Iris pigment epithelial cell (primary cell): ENCODE measurements at places on chromosomes 3 and 15.

- DNase-seq = no peak
Measured at GRCh38 chr3:53503195-53503594, 8.8 kb downstream of the CACNA1D start.

- no peak for DNase-seq
Measured at GRCh38 chr3:134368751-134369105, 5.5 kb downstream of the AMOTL2 start.

- DNase-seq = no peak
Measured at GRCh38 chr3:124862006-124862405, 25.2 kb downstream of the ITGB5 start.

DNA sequence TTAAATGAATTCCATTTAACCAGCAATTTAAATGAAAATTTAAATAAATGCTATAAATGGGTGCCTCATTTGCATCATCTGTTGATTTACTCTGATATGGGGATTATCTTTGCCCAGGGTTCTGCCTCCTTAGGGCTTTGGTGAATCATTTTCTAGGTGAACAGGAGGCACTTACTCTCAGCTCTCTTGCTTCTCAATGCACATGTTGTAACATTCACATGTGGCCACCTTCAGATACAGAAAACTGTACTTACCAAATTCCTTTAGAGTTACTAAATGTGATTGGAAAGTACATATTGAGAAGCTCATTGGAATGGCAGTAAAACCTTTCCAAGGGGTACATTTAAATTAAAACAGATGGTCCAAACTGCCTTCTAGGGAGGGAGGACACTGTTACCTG lies 20.8 kb downstream of the GADL1 start:
- peak; percentile 5 for DNase-seq

DNA sequence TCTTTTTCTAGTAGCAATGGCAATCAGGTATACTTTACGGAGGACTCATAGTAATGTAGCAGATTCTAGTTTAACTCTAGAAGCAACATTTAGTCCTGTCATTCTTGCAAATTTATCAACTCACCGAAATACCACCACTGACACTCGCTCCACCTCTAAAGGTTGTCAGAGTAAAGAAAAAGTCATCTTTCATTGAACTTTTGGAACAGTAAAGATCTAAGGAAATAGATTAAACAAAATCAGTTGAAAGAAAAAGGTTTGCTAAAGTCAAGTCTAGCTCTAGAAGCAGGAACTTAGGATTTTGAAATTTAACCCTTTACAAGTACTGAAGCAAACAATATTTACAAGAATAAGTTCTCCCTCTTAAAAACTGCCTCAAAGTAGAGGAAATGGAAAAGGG lies 8.7 kb downstream of the ATP8B4 start:
- no peak for DNase-seq

DNA sequence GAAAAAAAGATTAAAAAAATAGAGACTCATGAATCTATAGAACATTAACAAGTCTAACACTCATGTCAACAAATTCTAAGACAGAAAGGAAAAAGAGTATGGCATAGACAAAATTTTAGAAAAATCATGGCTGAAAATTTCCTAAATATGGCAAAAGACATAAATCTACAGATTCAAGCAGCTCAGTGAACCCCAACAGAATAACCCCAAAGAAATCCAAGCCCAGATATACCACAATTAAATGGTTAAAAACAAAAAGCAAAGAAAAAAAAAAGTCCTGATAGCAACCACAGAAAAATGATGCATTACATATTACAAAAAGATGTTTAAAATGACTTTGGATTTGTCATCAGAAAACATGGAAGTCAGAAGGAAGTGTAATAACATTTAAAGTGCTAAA lies 75.6 kb downstream of the AQR start:
- no peak for DNase-seq

- DNase-seq = no peak
Measured at GRCh38 chr3:48555231-48555948, 1.2 kb downstream of the PFKFB4 start.

DNA sequence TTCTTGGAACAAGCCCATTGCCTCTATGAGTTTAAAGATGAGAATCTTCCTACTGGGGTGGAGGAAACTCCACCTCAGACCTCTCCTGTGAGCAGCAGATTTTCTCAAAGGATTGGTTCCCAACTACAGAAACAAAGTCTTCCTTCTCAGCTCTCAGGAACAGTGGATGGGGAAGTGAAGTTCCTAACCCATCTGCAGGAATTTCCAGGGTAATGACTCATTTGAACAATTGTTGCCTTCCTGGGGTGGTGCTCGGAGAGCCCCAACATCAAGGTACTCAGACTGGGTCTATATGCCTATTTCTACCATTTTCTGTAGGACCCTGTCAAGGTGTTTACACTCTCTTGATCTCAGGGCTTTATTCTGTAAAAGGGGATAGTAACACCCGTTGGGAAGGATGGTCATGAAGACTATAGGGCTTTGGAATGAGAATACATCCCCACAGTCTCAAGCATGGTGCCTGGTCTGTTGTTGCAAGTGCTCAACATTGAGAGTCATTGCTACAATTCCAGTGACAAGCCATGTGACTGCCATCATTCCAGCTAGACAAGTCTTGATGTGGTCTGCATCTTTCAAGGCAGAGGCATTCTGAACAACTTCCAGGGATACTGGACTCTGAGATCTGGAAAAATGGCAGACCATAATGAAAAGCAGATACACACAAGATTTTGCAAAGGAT lies 33.0 kb downstream of the TRIM42 start:
- DNase-seq = no peak

- no peak for DNase-seq
Measured at GRCh38 chr3:33016846-33017405, 65.5 kb downstream of the CCR4 start.

GRCh38 chr3:113124256-113124830 lies 87.0 kb upstream of the BOC start:
- DNase-seq = no peak

DNA sequence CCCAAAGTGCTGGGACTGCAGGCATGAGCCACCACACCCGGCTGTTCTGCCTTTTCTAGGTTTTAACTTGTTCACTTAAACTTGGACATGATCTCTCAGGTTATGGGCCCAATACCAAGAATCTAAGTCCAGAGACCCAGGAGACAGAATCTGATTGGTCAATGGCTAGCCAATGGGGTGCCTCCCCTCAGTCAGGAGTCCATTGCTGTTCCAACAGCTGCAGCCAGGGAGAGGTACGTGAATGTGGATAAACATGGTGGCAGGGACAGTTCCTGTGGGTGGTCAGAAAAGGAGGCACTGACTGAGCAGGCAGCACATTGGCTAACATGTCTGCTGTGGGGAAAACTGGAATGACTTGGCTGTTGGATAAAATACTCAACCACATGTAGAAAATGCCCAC lies 140.3 kb downstream of the RPLP1 start:
- no peak for DNase-seq

GRCh38 chr3:178195824-178196223 lies 340.4 kb upstream of the KCNMB2 start:
- peak; percentile 84 for DNase-seq

DNA sequence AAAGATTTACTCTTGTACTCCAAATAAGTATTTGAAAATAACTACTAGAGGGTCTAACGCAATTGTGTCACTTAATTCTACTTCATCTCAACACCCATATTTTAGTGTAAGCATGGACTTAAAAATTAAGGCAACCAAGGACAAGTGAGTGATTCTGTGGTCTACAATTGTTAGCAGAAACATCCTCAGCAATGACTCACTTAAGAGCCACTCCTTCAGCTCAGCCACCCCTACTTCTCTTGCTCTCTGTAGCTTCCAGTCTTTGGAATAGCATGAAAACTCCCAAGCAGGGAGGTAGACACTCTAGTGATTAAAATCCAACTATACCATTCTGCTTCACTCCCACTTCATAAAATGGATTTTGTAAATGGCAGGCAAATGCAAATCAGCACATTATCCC lies 116.0 kb upstream of the LRRN1 start:
- peak; percentile 29 for DNase-seq

DNA sequence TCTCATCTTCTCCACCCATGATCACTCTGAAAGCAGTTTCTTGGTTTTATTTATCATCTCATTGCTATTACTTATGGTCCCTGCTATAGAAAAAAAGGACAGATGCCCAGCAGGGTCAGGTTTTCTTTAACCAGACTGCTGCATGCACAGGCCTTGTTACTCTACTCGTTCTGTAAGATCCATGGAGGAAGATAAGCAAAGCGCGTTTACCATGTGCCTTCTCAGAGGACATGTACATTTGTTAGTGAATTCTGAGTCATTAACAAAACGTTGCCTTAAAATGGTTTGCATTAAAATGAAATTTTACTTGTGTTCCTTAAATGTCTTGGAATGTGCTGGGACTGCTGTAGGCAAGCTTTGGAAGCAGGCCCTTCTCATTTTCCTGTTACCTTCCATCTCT lies 657.3 kb upstream of the KCNMB2 start:
- no peak for DNase-seq

DNA sequence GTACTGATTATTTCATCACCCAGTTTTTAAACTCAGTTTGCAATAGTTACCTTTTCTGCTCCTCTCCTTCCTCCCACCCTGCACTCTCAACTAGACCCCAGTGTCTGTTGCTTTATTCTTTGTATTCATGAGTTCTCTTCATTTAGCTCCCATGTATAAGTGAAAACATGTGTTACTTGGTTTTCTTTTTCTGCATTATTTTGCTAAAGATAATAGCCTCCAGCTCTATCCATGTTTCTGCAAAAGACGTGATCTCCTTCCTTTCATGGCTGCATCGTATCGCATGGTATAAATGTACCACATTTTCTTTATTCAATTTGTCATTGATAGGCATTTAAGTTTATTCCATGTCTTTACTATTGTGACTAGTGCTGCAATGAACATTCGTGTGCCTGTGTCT lies 79.0 kb downstream of the NAALADL2 start:
- DNase-seq = no peak

GRCh38 chr3:50262778-50263177 lies 6.2 kb upstream of the SEMA3B start:
- DNase-seq = no peak

GRCh38 chr3:141878326-141878725 lies 1.9 kb downstream of the ATP1B3 start:
- no peak for DNase-seq

DNA sequence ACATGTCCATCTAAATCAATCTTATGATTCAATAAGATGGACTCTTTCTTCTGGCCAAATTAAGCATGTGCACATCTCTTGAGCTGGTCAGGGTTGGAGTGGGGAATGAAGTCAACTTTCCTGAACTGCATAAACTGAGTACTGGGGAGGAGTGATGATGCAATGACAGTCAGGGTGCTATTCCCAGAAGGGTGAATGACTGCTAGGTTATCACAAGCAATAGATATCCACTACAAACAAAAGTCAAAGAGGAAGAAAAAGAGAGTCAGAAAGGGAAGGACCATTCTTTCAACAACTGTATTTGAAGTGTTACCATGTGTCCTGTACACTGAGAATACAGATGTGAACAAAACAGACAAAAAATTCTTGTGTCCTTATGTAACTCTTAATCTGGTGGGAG lies 70.0 kb downstream of the ALCAM start:
- peak; percentile 33 for DNase-seq

DNA sequence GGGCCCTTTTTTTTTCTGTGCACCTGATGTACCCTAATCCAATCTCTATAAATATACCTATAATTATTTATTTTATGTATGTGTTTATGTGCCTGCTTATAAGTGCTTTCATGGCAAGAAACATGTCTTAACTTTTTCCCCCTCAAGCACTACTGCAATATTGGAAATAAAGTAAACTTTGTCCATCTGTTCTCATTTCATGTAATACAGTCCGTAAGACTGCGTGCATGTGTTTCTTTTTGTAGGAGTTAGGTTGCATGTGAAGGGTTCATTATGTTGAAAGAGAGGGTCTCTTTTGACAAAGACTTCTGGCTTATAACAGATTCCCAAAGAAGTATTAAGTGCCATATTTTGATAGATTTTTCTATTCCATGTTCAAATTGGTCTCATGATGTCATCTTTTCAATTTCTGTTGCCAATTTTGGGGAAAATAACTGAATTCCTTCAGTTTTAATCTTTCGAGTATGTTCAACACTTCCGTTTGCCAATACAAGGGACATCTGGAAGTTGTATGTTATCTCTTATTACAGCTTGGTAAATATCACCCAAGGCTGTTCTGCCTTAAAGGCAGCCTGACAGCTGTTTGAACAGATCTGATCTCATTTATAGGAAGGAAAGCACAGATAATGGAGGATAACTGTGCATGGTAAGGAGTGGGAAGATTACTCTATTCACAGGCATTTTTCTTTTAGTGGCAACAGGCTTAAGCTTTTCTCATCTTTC lies 273.1 kb upstream of the SGO1 start:
- DNase-seq = no peak

DNA sequence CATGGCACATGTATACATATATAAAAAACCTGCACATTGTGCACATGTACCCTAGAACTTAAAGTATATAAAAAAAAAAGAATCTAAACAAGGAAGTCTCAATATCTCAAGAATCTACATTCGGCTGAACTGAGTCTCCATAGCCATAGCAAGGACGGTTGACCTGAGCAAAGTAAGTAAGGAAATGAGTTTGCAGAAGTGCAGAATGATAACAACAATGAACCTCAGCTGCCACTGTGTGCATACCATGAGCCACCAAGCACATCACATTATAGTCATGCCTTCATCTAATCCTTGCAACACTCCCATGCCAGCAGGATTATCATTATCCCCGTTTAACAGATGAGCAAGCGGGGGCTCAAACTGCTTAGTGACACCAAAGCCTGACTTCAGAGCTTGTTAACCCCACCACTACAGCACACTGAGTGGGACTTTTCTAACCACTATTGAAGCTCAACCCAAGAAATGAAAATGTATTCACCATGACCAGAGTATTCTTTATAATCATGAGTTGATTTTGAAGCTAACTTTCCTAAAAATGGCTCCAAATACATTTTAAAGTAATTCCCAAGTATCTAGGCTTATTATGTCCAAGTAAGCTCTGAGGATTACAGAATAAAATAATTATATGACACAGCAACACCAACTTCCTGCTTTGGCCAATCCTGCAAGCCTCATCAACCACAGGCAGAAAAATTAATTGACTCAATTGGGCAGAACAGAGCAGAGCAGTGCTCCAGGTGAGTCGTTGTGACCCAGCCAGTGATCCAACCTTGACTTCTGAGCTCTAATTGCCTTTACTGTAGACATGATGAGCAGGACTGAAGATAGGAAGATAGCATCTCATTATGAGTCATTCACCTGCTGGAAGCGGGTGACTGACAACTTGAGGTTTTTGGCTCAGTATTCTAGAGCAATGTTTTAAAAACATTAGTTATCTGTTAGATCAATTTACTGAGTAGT lies 47.3 kb upstream of the IL12A start:
- peak; percentile 20 for DNase-seq

DNA sequence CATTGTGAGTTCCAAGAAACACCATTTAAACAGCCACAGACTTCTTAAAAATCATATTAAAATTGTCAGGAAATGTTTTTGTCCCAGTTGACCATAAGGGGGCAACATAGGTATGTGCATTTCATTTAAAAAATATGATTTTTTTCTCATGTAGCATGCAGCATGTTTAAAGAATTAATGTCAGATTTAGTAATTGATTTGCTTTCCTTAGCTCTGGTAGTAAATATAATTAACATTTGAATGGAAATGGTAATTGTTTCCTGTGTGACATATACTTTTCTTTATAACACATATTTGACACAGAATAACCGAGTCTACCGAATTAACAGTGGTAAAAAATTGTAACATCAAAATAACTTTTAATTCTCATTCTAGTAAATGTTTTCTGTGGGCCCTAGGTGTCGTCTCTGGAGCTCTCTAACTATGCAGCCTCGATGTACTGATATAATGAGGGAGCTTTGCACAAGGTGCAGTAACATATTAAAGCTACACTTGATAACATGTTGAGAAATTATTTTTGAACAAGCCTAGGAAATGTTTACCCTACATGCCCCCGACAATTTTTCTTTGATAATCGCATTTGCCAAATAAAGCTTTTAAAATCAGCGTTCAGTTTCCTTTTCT lies 34.9 kb downstream of the NXPE3 start:
- peak; percentile 39 for DNase-seq
